ENCODE measurements at places on chromosomes 3 and 15.

DNA sequence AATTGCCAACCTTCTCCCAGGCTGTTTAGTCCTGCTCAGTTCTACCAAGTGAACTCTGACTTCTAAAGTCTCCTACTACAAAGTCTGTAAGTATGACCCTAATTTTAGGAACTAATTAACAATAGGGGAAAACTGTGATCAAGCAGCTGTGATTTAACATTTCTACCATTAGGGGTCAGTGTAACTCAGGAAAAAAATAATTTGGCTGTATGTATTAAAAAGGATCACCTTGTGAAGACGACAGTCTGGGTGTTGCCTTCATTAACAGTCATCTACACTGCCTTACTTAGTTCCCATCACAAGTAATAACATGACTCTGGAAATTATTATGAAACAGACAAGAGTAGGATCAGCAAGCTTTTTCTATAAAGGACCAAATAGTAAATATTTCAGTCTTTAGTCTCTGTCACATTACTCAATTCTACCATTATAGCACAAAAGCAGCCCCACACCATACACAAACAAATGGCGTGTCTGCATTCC, 4.2 kb upstream of the NPHP3 start:
- no peak for DNase-seq

DNA sequence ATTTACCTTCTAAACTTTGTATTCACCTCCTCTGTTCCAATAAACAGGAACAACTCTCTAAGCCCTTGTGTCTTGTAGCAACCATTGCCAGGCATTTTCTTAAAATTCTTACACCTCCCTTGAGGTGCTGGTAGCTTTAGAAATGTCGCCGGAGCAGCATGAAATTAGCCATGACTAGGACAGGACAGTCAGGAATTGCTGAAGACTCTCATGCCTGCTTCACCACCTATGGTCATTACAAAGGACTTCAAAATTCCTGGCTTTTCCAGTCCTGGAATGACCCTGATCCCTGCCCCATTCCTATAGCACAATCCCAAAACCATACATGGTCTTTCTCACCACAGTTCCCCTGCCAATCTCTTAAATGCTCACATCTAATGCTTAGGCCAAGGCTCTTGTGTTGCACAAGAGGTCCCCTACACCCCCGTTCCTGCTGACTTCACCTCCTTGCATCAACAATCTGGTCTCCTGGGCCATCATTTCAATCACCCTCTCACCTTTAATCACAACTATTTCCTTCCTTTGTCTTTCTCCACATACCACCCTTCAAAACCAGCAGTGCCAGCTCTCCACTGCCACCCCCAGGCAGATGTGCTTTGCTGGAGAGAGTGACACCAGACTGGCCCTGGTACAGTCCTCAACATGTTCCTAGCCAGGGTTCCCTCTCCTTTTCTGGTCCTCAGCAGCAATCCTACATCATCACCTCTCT, 113.2 kb upstream of the TJP1 start:
- DNase-seq: no peak

- no peak for DNase-seq
These were observed 26.5 kb downstream of the IGSF10 start for GRCh38 chr3:151434151-151434890.

DNA sequence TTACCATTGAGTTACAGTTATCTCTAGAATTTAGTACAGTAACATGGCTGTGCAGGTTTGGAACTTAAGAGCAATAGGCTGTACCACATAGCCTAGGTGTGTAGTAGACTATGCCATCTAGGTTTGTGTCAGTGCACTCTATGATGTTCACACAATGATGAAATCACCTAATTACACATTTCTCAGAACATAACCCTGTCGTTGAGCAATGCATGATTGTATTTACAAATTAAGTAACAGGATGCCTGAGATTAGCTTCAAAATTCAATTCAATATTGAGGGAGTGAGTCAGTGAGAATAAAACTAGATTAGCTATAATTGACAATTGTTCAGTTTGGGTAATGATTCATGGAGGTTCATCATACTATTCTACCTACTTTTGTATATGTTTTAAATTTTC, 633.8 kb downstream of the IGSF11 start:
- no peak for DNase-seq

DNA sequence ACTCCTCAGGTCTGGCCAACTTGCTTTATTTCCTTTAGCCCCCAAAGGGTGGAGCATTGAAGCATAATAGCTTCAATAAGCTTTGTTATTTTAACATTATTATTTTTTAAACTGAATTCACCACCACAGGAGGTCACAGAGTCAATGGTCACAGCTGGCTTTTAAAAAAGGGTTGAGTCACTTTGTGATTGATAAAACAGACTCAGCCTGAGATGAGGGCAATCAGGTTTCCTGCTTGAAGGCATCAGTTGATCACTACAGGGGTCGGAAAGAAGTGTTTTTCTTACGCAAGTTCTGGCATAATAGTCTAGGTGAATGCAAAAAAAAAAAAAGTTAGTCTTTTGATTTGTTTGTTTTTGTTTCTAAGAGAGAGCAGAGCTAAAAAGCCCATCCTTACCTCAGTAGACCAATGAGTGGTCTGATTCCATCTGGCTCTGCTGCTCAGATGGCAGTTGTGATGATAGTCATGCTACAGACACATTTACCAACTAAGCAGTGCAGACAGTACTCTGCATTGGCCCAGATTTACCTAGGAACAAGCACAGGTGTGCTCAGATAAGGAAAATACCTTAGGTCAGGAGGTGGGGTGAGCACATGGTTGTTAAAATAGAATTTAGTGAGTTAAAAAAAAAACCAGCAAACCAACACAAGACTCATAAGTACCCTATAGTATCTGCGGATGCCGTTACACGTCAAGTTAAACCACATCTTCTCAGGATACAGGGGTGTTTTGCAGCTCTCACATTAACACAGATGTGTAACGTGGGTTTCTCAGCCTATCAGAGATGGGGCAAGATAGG, 22.6 kb downstream of the ZNF80 start:
- peak; percentile 36 for DNase-seq

DNA sequence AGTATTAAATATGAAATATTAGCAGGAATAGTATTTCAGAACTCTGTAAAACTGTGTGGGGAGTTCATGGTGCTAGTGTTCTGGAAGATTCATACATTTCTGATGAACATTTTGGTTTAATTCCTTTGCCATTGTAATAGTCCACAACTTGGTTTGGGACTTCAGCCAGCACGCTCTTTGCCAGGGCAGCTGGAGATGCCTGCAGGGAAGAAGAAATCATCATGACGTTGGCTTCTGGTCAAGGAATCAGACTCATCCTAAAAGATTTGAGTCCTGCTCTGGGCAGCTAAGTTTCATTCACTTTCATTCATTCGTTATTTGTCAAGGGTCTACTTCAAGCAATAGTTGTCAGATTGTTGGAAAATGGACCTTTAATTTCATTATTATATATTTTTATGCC, 32.4 kb upstream of the MRPL3 start:
- no peak for DNase-seq

GRCh38 chr3:5188419-5189221, 1.1 kb downstream of the EDEM1 start:
- peak; percentile 29 for DNase-seq

GRCh38 chr3:192890347-192891335, 27.0 kb downstream of the MB21D2 start:
- no peak for DNase-seq

GRCh38 chr3:25429361-25430286, 1.6 kb downstream of the RARB start:
- DNase-seq: no peak

DNA sequence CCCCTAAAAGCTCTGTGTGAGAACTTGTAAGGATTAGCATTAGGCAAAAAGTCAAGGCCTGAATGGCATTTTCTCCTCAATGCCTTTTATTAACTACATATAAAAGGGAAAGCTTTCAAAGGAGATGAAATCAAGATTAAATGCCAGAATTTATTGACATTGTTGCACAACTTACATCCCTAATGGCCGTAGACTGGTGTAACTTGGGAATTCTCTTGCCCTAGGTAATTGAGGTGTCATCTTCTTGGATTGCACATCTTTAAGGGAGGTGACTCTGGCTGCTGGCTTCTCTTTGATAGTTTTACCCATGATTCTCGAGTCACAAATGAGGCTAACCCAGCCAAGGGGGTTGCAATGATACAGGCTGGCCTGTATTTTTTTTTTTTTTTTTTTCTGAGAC, 249.1 kb downstream of the TBL1XR1 start:
- no peak for DNase-seq

- no peak for DNase-seq
These were observed 57.9 kb downstream of the APBA2 start for GRCh38 chr15:28943611-28944230.

DNA sequence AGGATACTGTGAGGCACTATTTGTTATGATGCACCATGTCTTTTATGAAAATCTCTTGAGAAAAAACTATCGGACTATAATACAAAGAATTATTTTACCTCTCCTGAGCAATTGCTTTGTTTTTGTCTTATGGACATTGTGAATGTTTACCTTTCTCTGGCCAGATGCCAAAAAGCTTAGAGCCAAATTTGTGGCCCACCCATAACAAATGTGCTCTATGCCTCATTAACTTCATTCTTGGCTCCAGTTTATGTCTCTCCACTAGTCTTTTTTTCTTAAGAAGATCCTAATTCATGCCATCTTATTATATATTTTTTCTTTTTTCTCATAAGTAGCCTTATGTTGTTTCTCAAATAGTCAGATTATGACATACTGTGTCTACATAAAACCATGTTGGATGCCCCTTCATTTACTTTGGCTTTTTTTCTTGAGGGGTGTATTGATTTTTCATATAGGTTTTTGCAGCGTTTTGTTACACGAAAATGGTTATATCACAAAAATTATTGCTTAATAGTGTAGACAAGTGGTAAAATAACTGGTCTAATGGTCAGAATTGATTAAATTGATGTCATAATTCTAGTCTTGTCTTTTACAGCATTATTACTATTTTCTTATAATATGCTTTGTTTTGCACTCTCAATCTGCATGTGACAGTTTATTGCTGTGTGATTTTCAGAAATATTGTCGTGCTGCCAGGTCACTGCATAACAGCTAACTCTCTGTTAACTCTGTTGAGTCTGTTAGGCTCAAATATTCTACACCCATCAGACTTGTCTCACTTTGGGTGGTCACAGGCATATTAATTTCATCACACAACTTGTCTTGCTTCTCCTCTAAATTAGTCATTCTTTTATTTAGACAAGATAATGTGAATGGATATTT, 18.2 kb downstream of the SENP8 start:
- no peak for DNase-seq

DNA sequence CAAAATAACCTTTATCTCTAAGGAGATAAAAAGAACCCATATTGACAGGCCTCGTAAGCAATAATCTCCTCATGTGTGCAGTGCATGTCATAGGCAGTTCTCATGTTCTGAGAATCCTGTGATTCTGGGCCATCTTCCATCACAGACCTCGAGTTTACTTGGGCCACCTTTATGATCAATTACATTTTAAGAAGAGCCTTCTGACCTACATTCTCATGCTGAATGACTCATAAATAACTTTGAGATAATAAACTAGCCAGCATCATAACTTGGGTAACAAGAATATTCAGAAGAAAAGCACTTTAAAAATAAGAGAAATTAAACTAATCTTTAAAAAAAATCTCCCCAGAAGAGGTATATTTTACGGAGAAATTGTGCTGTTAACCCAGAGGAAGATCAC, 310.7 kb upstream of the ZNF717 start:
- DNase-seq: no peak

DNA sequence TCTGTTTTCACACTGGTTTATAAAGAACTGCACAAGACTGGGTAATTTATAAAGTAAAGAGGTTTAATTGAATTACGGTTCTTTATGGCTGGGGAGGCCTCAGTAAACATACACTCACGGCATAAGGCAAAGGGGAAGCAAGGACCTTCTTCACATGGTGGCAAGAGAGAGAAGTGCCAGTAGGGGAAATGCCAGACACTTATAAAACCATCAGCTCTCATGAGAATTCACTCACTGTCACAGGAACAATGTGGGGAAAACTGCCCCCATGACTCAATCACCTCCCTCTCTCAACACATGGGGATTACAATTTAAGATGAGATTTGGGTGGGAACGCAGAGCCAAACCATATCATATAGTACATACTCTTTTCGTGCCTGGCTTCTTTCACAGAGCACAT, 42.4 kb downstream of the MAP2K1 start:
- DNase-seq: no peak

- DNase-seq: no peak
These were observed 114.3 kb downstream of the EDEM1 start for GRCh38 chr3:5301651-5302297.

GRCh38 chr3:45464336-45465170, 76.2 kb downstream of the LARS2 start:
- DNase-seq: no peak

DNA sequence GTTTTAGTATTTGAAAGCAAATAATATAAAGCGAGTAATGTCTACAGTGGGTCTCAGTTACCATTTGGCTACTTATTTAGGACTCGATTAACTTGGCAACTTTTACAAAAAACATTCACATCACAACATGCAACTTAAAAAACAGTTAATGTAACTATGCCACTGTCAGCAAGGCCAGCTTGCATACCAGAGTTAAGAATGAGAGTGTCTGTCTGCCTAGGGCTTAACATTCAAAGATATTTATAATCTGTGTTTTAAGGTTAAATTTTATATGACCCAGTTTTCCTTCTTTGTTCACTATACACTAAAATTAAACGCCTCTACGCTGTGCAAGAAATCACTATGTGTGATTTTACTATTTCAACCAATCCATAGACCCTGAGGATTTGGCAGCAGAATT, 5.2 kb upstream of the CDAN1 start:
- DNase-seq: no peak

DNA sequence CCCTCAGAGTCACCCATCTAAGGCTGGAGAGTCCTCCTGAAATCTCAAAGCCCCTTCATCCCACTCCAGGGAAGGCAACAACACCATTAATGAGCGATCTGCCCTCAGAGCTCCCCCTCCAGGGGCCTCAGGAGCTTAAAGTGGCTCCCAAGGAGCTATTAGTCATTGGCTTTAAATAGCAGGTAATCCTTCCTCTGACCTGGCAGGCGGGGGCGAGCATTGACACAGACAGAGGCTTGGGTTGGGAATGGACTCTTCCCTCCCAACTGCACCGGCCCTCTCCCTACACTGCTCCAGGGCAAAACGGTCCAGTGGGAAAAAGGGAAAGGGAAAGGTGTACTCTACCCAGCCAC, 1.4 kb downstream of the MFGE8 start:
- DNase-seq: no peak

DNA sequence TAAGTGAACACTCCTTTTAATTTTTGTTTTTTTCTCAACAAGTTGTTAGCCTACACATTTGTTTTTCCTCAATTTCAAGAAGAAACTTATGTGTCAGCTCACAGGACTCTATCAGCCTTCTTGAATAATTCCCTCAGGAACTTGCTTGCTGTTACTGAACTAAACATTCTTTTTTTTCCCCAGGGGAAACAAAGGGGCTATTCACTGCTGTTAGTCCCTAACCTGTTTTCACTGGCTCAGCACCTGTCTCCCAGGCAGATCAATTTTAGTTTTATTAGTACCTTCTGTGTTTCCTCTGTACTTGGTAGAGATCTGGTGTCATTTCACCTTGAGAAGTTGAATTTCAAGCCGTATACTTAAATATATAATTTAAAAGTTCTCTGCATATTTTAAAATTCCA, 644.6 kb downstream of the CADM2 start:
- DNase-seq: no peak

- no peak for DNase-seq
These were observed 217.6 kb downstream of the ARRDC4 start for GRCh38 chr15:98177966-98178592.

GRCh38 chr3:140122183-140122582, 187.2 kb downstream of the CLSTN2 start:
- DNase-seq: no peak

GRCh38 chr3:18079739-18080138, 337.3 kb upstream of the TBC1D5 start:
- no peak for DNase-seq

GRCh38 chr3:132378048-132378762, 39.1 kb upstream of the DNAJC13 start:
- DNase-seq: no peak

Data from activated CD4-positive, CD25-positive, alpha-beta regulatory T cell treated with anti-CD3 and anti-CD28 coated beads, Interleukin-2, amount 50 U/mL, for 16 hours (primary cell).